Esophagus squamous epithelium (tissue), 5 donors: ENCODE measurements at places on chromosomes 6 and 20.

DNA sequence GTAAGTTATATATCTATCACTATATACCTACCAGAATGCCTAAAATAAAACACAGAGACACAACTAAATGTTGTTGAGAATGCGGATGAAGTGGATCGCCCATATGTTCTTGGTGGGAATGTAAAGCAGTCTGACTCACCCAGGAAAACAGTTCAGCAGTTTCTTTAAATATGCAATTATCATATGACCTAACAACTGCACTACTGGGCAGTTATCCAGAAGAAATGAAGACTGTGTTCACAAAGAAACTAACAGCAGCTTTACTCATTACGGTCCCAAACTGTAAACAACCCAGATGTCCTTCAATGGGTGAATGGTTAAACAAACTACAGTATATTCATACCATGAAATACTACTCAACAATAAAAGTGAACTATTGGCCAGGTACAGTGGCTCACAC, 14.3 kb upstream of the ZC3H12D start:
- no peak for DNase-seq

DNA sequence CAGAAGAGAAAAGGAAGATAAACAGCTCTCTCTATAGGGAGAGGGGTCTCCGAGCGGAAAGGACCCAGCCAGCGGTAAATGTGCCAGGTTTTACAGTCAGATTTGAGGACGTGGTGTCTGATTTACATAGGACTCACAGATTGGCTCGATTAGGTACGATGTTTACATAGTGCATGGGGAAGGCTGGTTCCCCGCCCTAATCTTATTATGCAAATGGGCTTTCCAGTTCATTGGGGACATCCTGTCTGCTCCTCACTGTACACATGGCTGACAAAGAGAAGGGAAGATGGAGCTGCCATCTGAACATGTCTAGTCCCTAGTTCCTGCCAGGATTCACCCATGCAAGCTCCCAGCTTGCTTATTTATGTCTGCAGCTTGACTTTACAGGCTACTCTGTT, 119.9 kb downstream of the RNF144B start:
- DNase-seq: no peak

DNA sequence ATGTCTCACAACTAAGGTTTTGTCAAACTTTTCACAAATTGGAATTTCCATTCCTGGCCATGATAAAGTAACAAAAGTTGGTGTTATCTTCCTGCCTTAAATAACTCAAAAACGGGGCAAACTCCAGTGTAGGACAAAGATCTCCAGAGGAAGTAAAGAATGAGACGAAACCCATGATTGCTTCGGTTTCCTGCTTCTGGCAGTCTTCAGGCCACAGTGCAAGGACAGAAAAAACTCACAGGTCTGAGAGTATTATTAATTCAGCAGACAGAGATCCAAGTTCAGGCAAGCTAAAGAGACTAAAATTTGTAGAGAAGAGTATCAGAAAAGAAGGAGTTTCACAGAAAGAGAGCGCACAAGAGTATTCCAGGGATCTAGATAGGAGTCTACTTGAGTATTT, 64.8 kb upstream of the RCAN2 start:
- no peak for DNase-seq

GRCh38 chr6:34242252-34243130, 5.8 kb downstream of the HMGA1 start:
- no peak for DNase-seq
